Renal pelvis (tissue), 12 donors: ENCODE measurements at places on chromosomes 4 and X. TPM values are rescaled to one million over a fixed set of nuclear protein-coding genes. Genes with fewer than 3 reads are reported as not detected.

P2RY10 gene
- polyA plus RNA-seq: 0.23 TPM

GRCh38 chr4:149676076-149676475 is 139.6 kb downstream of the IQCM start:
- no peak for DNase-seq

DNA sequence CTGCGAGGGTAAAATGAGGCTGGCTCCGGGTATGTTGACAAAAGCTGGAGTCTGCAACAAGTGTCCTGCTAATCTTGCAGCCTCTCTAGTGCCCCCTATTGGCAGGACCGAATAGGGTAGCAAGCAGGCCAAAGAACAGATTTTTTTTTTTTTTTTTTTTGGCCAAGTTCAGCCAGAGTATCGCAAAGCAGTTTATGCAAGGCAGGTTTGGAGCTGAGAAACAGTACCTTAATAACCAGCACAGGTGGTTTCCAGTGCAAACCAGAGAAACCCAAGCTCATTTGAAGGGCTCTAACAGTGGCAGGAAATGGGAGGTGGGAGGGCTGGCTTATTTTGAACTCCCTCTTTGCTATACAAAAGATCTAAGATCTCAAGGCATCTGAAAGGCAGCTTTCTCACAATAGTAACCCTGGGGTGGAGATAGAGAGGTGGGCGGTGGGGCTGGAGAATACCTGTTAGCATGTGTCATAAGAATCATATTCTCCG is 38.2 kb upstream of the OCIAD2 start:
- no peak for DNase-seq

DNA sequence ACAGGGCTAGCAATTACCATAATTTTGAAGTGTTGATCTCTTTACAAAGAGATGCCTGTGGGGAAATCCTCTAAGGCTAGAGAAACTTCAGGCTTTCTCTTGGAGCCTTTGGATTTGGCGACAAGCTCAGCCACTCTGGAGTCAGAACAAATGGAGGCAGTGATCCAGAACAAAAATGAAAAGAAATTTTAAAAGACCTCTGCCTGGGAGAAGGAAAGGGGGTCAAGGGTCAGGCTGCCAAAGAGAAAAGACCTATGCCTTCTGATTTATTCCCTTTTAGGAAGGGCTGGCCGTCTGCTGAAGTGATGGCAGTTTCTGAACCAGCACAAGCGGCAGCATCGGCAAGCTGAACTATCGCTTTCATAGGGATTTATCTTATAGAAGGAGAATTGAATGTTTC is 140.8 kb upstream of the SFRP2 start:
- no peak for DNase-seq

GNRHR gene
- 0.81 TPM for polyA plus RNA-seq

ETNPPL gene
- polyA plus RNA-seq: 0.18 TPM

DNA sequence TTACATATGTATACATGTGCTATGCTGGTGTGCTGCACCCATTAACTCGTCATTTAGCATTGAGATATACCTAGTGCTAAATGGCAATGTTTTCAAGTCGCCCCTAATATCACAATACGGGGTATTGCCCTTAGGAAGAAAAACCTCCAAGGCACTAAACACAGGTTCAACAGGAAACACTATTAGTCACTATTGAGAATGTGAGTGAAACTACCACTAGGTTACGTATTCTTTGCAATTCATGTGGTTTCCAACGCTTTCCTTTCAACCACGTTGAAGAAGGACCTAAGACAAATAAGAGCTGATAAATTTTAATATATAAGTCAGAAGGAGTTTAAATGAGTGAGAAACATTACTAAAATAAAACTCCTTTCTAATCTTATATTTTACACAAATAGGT is 134.7 kb upstream of the SPANXN4 start:
- no peak for DNase-seq

DNA sequence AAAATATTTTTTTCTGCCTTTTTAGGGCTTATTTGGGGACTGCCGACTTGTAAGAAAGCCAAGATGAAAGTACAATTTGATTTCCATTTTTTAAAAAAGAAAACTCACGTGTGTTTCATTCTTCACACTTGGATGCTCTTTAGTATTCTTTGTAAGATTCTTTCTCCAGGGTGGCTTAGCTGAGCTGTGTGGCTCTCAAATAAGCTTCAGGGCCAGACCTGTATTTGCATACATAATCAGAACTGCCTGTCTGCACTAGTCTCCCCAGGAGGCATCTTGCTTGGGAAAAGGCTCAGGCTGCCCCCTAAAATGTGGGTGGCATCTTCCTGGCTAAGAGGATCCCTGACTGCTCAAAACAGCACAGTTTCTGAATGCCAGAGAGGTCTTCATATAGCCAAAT is 498.4 kb downstream of the MID1IP1 start:
- DNase-seq: no peak

DNA sequence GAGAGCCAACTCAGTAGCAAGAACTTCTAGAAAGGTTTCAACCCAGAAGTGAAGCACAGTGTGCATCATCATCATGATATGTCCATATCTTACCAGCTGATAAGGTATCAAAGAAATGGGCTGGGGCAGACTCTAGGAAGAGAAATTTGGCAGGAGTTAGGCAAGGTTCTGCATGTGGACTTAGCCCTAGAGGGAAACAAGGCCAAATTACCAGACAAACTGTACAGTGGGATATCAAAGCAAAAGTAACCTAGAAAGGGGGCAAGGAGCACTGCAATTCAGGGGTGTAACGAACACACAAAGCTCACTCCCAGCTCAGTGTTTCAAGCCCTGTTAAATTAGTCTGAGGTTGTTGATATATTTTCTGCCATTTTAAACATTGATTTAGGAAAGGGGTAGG is 407.4 kb downstream of the SMARCA1 start:
- DNase-seq: no peak

PARM1 gene
- polyA plus RNA-seq: 52.3 TPM
